Inflammatory macrophage treated with lipopolysaccharide for 4 hours (primary cell): ENCODE measurements at places on chromosomes 13 and 19.

- DNase-seq, result no peak
Measured at GRCh38 chr19:5632241-5632612, 9.3 kb downstream of the SAFB start.

GRCh38 chr13:98710521-98710920 lies 42.0 kb downstream of the SLC15A1 start:
- no peak for DNase-seq

GRCh38 chr19:17234911-17235299 lies 8.9 kb downstream of the OCEL1 start:
- peak; percentile 46 for DNase-seq

DNA sequence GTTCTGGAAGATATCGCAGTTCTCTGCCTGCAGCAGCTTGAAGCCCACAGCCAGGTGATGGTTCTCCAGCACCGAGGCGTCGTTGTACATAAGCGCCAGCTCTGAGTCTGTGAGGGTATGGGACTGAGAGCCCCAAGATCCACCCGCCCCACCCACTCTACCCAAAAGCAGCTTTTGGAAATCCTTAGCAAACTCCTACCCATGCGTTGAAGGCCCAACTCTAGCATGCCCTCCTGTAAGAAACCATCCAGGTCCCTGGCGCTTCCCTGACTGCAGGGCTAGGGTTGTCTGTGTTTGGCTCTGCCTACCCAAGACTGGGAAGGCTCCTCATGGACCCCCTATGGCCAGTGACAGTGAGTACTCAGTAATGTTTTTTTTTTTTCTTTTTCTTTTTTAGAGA lies 9.4 kb downstream of the PDE4C start:
- DNase-seq, result no peak

DNA sequence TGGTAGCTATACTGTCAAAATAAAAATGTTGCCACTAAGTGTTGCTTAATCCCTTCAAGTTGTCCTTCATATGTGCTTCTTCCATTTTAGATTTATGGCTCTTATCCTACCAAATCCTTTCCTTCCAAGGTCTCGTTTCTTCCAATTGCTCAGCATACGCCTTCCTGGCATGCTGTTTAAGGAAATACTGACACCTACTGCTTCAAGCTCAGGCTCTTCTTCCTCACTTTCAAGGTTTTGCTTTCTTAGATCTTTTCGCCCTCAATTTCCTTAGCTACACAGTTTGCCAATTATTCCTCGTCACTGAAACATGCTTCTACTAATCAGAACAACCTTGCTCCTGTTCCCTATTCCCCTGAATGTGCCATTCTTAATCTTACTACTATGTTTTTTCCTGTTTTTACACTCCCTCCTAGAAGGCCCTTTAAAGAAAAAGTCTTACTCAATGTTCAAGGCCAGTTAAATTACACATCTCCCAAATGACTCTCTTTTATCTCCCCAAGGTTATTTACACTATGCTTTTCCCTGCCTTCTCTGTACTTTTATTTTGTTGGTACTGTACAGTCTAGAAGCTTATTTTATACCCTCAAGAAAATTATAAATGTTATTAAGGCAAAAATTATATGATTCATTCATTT lies 343.1 kb downstream of the MZT1 start:
- DNase-seq, result peak; percentile 6

- DNase-seq, result peak; percentile 23
Measured at GRCh38 chr19:1767464-1767933, 14.2 kb downstream of the ONECUT3 start.

DNA sequence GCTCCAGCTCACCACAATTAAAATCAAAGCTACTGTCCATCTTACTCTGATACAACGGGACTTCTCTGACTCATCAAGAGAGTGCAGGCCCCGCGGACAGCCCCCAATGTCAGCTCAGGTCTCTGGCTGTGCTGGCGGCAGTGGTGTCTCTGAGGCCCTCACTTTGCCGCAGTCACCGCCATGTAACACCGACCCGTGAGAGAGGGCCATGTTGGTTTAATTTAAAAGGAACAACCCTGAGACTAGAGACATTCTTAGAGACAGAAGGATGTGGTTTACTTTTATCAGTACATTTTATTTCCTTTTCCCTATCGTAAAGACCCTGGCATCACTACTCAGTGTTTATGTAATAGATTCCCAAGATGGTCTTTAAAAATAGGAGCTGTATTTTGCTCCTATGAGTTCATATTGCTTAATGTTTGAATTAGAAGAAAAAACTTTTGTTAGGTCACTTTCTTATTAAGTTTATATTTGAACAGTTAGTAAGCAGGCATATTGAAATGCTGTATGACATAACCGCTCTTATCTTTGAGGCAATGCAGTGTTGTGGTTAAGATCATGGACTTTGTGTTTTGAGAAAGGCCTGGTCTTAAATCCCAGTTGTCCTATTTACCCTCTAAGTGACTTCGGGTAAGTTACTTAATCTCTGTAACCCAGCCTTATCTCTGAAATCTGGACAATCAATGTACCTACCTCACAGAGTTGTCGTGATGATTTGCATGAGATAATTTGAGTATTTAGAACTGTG lies 23.4 kb downstream of the DGKH start:
- peak; percentile 14 for DNase-seq

- DNase-seq, result no peak
Measured at GRCh38 chr13:105758918-105759860, 776.3 kb downstream of the EFNB2 start.

- DNase-seq, result peak; percentile 30
Measured at GRCh38 chr13:96229356-96229755, 139.4 kb downstream of the HS6ST3 start.

- no peak for DNase-seq
Measured at GRCh38 chr13:30331331-30331771, 24.0 kb upstream of the KATNAL1 start.

- no peak for DNase-seq
Measured at GRCh38 chr13:95207769-95208366, 93.4 kb downstream of the ABCC4 start.

DNA sequence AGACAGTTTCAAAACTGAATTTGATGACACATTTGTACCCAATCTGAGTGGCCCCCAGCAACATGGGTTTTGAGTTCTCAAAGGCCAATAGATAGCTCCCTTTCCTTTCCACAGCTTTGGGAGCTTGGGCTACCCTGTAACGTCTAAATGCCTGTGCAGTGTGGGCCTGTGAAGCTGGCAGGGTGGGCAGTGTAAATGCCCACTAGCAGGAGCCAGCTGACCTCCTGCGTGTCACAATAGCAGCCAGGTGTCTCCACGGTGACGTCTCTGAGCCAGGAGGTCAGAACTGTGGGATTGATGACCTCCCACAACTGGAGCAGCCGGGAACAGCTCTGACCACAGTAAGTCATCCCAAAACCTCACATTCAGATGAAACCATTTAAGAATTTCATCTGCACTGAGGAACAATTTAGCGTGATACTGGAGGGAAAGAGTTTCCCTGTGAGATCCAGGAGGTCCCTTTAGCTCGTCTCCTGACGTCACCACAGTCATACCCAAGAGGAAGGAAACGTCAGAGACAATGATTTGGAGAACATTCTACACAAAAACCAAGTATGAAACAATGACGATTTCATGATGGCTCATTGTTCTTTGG lies at the start of gene IPO5:
Gene IPO5 (plus strand): TSS at position 300 of the 595 bp plus-strand sequence. CDS start 23,022 bp downstream, outside the sequence.
- DNase-seq, result no peak

DNA sequence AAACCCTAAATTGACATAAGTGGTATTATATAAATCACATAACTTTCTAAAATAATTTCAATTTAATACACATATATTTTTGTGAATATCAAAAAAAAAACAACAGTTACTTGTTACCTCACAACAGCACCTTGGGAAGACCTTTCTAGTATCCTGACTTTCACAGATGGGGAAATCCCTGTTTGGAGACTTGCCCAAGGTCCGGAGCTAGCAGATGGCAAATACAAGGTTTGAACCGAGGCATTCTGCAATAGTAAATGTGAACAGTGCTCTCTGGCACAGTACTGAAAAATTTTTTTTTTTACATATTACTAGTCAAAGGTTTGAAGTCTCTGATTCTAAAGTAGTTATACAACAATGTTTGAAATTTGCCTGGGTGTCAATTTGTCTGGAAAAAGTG lies 104.5 kb downstream of the SUCLA2 start:
- no peak for DNase-seq

DNA sequence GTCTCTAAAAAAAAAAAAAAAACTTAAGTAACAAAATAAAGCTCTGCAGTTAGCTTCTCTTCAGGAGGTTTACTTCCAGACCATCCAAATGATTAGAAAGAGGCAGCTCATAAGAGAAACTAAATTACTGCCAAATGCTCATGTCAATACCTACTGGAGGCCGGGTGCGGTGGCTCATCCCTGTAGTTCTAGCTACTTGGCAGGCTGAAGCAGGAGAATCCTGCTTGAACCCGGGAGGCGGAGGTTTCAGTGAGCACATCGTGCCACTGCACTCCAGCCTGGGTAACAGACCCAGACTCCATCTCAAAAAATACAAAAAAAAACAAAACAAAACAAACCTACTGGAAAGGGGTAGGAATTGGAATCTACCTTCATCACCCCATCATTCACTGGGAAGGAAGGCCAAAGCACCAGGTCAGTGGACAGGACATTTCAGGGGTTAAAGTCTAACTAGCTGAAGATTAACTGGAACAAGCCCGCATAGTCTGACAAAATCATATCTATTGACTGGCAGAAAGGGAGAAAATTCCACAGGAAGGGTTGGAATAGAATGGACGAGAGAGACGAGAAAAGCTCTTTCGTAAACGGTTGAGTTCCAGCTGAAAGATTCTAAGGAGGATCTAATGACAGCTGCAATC lies 1.3 kb downstream of the ZFP14 start:
- DNase-seq, result no peak

- DNase-seq, result peak; percentile 18
Measured at GRCh38 chr13:32734511-32734910, 148.3 kb downstream of the PDS5B start.

- DNase-seq, result no peak
Measured at GRCh38 chr13:100528353-100528752, 60.2 kb downstream of the GGACT start.

- DNase-seq, result peak; percentile 74
Measured at GRCh38 chr13:24271601-24272451, 37.6 kb upstream of the C1QTNF9 start.

- no peak for DNase-seq
Measured at GRCh38 chr13:91399189-91400062, 1.0 kb downstream of the GPC5 start.

GRCh38 chr19:8155318-8155717 lies 5.9 kb upstream of the FBN3 start:
- no peak for DNase-seq

- no peak for DNase-seq
Measured at GRCh38 chr19:35207391-35207871, 21.1 kb downstream of the FAM187B start.

GRCh38 chr13:82822935-82823334 lies 1059.3 kb downstream of the SLITRK1 start:
- DNase-seq, result no peak

DNA sequence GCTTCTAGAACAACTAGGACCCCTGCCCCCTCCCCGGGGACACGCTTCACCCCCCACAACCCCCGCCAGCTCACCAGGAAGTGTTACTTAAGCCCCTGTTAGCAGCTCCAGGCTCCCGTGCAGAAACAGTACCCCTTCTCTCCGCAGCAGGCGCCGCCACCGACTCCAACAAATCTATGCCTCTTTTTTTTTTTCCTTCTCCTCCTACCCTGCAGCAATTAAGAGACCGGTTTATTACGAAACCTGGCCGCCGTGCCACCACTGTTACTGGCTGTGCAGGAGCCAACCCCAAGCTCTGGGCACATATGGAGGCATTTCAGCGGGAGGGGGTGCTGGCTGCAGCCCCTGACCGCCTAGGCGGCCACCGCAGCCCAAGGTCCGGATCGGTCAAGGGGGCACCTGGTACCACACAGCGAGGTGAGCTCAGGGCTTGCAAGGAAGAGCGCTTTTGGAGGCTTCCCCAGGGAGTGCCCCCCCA lies 2.4 kb downstream of the GADD45B start:
- DNase-seq, result peak; percentile 57

- peak; percentile 39 for DNase-seq
Measured at GRCh38 chr19:41993612-41994483, at the start of gene ATP1A3. Gene ATP1A3 (minus strand): TSS chr19:41994230. CDS start chr19:41994076, 154 bp downstream.

DNA sequence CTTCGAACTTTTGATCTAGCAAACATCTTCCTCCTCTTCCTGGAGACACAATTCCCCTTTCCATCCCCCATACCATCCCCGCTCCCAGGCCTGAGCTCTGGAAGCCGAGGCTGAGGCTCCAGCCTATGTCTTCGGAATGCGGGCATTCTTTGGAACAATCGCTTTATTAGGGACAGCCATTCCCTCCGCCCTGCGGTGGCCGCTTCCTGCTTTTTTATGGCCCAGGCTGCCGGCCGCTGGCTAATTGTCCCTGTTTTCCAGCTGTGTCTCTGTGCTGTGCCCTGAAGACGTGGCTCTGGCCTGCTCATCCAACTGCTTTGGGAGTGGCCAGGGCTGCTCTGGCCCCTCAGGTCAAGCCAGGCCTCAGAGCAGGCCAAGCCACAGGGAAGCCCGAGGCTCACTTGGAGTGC lies 2.1 kb upstream of the CDX2 start:
- DNase-seq, result no peak

GRCh38 chr13:26941345-26942174 lies 181.0 kb upstream of the GPR12 start:
- no peak for DNase-seq

DNA sequence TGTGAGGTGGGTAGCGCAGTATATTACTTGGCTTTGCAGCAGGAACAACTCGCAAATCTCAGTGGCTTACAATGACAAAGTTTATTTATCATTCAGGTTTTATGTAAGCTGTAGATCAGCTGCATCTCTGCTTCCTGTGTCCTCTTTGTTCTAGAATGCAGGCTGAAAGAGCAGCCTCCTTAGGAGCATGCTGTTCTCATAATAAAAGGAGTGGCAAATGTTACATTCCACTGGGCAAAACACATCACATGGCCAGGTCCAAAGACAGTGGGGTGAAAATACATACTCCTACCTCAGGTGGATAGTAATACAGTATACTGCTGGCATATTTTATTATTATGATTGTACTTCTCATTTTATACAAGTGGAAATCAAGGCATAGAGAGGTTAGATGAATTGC lies 1.2 kb upstream of the CSNK1A1L start:
- no peak for DNase-seq

DNA sequence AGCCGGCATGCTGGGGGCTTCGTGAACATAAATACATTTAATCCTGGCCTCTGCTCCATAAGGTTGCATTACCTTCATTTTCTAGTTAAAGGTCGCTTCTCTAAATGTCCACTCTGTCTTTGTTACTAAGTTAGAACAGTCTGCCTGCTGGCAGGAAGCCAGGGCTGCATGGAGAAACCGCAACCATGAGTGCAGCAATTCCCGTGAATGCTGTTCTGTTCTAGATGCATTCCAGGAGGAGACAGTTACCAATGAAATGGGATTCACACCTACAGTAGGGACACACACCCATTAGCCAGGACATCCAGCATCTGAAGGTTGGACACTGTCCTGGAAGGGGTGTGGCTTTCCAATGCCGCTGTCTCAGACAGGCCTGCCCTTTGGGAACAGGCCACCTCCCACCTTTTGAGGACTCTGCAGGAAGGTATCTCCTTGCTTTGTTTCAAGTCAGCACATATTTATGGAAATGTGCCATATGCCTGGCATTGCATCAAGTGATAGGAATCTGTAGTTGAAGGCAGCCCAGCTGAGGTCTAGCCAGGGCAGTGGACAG lies 129.7 kb downstream of the SLC7A1 start:
- no peak for DNase-seq
